ENCODE measurements at places on chromosomes 5 and 9.

DNA sequence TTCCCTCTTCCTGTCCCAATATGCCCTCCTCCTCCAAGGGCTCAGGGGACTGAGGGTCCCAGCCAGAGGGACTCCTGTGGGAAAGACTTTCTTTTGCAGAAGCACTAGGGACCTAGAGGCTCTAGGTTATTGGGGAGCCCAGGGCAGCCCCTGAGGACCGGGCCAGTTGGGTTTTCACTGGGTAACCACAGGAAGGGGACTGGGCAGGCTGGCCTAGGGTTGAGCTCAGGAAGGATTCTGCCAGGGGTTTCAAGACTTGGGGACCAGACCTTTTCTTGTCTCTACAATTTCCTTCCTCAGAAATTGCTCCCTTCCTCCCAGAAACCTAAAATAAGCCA, 24.4 kb upstream of the HMCN2 start:
- no peak for DNase-seq

- DNase-seq: no peak
Observed at GRCh38 chr9:91740701-91741100, 209.3 kb downstream of the ROR2 start.

- DNase-seq: no peak
Observed at GRCh38 chr9:131731644-131732043, 8.2 kb downstream of the RAPGEF1 start.

GRCh38 chr5:95870105-95870672, 47.7 kb upstream of the GLRX start:
- DNase-seq: no peak

DNA sequence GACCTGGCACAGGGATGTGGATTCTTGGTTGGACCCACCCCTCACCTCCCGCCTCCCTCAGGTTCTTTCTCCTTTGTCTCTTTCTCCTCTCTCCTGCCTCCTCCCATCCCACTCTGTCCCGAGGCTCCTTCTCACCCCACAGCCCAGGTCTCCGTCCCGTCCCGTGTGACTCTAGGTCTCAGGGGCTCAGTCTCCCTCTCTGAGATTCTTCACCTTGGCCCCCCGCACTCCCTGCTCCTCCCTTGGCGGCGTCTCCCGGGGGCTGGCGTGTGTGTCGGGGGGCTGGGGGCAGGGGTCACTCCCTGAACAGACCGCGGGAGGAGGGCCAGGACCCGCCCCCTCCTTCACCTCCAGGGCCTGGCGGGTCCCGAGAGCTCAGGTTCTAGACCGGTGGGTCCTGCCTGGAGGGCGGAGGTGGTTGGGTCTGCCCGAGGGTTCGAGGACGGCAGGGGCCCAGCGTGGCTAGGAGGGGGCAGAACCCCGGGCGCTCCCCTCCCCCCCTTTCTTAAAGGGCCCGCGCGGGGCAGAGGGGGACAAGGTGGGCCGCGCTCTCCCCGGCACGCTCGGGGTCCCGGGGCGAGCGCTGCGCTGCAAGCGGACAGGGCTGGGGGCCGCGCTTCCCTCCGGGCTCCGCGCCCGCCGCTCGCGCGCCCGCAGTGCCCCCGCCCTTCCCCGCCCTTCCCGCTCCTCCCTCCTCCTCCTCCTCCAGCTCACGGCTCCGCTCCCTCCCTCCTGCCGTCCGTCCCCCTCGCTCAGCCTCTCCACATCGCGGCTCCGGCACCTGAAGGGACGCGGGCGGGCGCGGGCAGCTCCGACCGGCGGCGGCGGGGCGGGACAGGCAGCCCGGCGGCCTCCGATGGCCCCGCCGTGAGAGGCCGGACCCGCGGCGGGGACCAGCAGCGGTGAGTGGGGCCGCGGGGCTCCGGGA, at the start of gene PSD2:
TSS of gene PSD2 (plus strand) at position 735 of the 928 bp plus-strand sequence. CDS start 13,633 bp downstream, outside the sequence.
- DNase-seq: no peak

DNA sequence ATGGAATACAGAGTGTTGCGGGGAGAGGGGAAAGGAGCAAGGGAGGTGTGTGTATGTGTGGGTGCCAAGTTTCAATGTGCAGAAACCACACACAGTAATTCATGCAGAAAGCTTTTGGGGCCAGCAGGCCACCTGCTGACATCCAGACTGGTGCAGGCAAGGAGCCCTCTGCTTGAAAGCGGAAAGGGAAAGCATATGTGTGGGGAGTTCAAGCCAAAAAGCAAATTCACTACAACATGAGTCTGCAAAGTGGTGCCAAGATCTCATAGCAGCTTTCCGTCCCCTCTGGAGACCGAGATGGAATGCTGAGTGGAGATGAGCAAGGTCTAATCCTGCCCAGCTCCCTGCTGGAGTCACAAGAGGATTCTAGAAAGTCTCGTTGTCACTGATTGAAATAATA, 159.7 kb upstream of the VLDLR start:
- DNase-seq: no peak

DNA sequence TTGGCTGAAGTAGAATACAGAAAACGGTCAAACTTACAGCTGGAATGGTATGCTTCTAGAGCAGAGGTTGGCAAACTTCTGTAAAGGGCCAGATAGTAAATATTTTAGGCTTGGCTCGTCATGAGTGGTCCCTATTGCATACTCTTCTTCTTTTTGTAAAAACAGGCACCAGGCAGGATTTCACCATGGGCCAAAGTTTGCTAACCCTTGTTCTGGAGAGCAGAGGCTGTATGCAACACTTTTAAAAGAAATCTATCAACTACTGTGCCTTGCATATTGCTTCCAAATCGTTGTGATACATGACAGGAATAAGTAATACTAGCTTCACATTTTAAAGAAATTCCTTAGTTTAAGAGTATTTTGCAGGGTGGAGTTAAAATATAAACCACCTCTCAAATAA, 15.6 kb upstream of the COL23A1 start:
- no peak for DNase-seq

All from ELF-1 (cell line).